ENCODE measurements at places on chromosomes 2 and 18.

GRCh38 chr2:68441994-68442322, 25.1 kb downstream of the FBXO48 start:
- DNase-seq = no peak

DNA sequence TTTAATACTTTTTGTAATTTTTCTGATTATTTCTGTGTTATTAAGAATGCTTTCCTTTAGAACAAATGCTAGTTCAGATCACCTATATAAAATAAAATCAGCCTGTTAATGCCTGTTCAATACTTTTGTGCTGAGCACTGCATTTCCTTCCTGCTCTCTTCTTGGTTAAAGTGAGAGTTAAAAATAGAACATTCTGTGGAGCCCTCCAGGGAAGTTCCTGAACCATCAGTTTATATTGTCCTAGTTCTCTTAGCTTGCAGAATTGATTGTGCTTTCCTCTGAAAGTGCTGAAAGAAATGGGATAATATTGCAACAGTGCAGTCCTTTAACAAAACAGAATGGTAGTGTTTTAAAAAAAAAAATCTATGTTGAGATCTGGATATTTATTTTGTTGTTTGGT, 74.6 kb upstream of the UBXN4 start:
- no peak for DNase-seq

- DNase-seq = no peak
Measured at GRCh38 chr2:220148471-220149248, 521.2 kb downstream of the SLC4A3 start.

DNA sequence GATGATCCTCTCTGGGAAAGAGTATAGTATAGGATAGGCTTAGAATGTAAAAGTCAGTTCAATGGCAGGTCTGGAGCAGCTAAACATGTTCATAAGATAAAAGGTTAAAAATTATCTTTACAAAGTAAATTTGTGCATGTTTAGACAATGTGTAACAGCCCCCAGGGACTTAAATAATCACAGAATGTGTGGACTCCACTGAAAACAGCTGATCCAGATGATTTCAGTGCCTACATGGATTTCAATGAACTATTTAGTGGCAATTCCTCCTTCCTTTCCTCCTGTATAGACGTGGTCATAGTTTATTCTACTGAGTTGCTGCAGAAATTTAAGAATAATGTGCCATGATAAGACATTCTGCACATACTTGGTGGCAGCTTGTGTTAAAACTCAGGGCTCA, 42.9 kb downstream of the ARHGEF33 start:
- no peak for DNase-seq

GRCh38 chr2:32442020-32442467, 85.2 kb downstream of the BIRC6 start:
- no peak for DNase-seq

DNA sequence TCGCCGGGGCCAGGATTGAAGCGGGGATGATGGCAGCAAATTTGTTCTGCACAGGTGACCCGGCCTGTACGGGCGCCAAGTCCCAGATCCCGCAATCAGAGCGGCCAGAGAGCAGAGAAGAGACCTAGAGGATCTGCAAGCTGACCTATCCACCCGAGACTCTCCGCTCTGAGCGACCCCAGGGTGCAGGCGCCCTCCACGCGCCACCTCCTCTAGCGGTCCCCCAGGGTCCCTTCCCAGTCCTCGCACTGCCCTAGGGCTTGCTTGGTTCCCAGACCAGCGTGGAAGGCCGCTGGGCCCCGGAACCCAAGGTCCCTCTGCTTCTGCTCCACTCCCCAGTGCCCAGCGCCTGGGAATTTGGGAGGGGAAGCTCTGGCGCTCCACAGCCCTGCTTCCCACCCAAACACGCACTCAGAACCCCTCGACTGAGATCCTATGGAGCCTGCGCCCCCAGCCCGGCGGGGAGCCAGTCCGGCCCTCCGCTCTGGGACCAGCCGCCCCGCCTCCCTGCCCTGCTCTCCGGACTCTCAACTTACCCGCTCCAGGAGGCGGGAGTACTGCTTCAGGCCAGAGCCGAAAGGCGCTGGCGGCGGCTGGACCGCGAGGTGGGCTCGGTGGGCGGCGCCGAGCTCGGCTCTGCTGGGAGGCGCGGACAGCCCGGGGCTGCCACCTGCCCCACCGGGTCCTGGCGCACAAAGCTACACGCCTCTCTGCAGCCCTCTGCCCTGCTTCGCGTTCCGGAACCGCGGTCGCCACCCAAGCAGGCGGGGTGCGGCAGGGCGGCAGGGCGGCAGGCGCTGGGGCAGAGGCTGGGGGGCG, 3.0 kb upstream of the SIX3 start:
- DNase-seq = no peak

GRCh38 chr2:73063909-73064875, 7.3 kb downstream of the SFXN5 start:
- DNase-seq = no peak

DNA sequence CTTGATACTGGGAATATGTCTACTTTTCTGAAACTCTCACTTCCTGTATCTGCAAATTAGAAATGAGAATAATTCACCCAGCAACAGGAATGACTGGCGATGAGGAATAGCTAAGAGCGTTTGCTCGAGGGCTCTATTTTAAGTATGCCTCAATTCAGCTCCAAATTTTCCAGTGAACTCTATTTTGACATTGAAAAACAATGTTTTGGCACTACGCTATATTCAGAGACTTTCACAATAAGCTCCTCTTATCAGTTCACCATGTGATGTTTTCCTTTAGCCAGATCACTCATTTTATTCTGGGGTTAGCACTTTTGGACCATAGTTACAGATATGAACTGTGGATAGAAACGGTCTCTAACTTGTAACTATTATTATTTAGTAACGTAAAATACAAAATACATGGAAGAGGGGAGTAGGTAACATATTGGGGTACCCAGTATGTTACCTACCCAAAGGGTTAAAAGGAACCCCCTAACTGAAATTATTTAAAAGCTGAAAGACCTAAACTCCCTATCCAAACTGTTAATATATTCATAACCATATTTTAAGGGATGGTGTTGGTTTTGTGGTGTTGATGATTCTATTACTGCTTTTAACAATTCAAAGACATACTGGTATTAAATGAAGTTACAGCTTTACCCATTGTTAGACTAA, 28.1 kb downstream of the SLC40A1 start:
- DNase-seq = no peak

- DNase-seq = no peak
Measured at GRCh38 chr2:9964334-9964980, 13.0 kb downstream of the GRHL1 start.

DNA sequence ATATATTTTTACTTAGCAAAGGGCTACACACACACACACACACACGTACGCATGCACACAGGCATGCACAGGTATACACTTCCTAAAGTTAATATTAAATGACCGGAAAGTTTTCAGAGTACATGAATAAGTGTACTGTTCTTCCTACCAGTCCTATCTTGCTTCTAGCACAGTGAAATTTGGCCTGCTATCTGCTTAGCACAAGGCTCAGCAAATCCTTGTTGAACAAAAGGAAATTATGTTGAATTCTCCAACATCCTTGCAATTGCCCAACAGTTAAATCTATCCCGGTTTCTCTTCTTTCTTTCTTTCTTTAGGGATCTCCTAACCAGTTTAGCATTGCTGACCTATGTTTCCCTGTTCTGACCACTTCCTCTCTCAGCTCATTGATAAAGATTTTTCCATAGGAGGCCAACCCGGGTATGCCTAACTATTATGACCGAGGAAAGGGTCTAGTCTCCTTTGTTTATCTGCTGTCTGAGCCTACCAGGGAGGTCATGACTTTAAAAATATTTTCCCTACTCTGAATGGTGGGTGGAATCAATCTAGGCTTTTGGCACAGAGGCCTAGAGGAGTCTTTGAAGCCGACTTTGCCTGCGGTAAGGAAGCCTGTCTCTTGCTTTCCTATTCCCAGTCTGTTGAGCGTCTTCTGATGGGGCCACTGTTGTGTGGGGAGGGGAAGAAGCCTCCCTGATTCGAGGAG, 400.7 kb downstream of the HRH4 start:
- no peak for DNase-seq

Measured in stimulated activated CD8-positive, alpha-beta memory T cell treated with anti-CD3 and anti-CD28 coated beads, Interleukin-2, amount 100 ng/mL, for 1 hour (primary cell).